CD8-positive, alpha-beta T cell (primary cell): ENCODE measurements at places on chromosomes 2 and 18. TPM values are rescaled to one million over a fixed set of nuclear protein-coding genes. Genes with fewer than 3 reads are reported as not detected.

CLEC4F gene
- total RNA-seq: not detected

SCN7A gene
- not detected for total RNA-seq

AFF3 gene
- total RNA-seq: 5.0 TPM

ALPI gene
- total RNA-seq: not detected

GRCh38 chr2:26617588-26618083, 23.5 kb downstream of the CIB4 start:
- no peak for DNase-seq

- no peak for DNase-seq
Measured at GRCh38 chr2:217673627-217674026, 329.2 kb downstream of the TNS1 start.

DNA sequence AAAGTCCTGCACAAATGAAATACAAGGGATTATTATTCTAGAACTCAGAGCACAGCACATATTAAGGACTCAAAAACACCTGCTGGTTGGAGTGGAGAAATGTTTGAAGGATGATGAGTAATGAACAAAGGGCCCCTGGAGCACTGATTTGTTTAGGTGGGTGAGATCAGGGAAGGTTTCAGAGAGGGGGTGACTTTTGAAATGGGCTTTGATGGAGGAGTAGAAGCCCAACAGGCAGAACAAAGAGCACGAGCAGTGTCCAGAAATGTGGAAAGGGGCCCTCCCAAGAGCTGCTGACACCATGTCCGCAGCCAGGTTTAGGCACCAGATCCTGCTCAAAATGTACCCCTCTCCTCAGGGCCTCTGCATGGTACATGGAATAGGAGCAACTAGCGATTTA, 23.8 kb downstream of the KCNK3 start:
- no peak for DNase-seq

- no peak for DNase-seq
Measured at GRCh38 chr18:65974758-65975157, 223.9 kb downstream of the CDH7 start.

DNA sequence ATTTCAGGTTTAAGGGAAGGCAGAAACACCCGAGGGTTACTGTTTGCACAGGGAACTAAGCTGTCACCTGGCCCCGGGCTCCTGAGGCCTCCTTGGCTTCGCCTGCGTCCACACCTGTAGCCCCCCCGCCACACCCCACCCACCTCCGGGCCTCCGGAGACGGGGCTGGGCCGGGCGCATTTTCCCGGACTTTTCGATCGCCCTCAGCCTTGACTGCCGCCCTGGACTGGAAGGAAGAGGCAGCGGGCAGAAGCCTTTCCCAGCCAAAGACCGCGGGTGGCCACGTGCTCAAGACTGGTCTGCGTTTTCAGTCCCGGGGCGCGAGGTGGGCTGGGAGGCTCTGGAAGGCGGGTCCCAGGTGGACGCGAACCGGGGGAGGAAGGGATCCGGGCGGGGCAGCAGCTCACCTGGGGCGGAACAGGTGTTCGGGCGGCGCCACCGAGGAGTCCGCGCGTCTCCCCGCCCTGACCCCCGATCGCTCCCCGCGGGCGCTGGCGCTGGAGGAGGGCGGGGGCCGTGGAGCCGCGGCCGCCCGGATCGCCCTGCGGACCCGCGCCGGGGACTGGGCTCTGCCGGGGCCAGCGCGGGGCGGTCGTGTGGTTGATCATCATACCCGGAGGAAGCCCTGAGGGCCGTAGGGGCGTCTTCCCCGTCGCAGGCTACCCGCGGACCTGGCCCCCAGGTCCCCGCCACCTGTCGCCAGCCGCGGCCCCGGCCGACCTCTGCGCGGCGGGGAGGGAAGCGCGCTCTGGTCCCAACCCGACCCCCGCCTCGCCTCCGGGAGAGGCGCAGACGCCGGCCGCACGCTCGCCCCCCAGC, 3.2 kb downstream of the ID2 start:
- DNase-seq: peak; percentile 72

DNA sequence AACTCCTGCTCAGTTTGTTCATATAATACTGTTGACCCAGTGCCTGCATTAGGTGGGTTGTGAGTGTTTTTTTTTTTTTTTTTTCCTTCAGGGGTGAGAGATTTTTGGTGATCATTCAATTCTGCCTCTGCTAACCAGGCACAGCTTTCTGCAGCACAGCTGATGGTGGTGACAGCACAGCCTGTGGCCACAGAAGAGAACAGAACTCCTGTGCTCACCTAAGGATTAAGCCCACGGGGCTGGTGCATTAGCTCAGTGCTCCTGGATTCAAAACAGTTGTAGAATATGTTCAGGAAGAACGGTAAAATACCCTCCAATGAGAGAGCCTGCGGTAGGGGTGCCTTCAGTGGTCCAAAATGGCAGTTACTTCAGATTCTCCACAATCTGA, 42.0 kb downstream of the PKP4 start:
- DNase-seq: no peak

DNA sequence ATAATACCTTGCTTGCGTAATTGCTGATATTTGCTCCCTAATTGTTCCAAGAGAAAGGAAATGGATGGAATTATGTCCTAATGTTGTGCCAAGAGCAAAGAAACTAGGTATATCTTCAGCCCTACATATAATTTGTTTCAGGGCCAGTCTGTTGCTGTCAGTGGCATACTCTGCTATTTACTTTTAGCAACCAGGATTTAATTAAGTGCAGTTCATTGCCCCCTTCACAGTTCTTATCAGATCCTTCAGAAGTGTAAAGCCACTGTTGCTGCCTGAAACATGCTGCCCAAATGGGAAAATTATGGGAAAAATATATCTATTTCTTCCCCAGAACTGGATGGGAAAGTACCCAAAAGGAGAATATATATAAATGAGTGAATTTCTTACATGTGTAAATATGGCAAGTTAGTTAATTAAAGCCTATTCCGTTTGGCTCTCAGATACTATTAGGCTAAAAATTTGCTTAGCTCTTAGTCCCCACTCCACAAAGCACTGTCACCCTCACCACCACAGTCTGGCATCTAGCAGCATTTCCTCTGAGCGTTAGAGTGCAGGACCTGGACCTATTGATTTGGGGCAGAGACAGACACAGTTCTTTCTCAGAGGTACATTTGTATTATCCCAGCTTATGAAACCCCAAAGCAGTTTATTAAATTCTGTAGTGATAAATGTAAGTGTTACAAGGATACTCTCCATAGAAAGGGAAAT, 72.8 kb upstream of the DTNA start:
- DNase-seq: no peak

DNA sequence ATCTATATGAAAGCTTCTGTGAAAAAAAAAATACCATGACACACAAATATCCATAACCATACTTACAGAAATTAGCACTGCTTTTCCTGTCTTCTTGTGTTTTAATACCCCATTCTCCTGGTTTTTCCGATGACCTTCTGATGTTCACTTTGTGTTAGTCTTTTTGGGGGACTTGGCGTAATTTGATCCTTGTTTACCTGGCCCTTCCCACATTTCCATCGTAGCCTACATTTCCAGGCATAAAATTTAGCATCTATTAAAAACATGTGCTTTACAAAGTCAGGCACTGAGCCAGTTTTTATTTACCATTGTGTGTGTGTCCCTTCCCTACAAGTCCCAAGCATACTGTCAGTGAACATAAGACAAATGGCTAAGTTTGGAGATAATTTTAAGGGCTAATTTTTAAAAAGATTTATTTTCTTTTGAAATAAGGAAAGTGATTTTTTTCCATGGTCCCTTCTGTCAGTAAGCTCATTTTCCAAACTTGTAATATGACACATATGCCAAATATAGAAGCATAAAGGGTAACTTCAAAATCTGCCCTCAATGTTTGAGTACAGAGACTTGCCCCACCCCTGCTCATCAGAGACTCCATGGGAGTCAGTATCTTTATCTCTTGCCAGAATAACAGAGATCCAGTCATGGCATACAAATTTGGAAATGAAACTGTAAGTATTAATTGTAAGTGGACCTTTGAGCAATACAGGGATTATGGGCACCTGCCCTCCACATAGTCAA, 27.3 kb downstream of the SESTD1 start:
- no peak for DNase-seq

GRCh38 chr18:6751222-6751621, 21.7 kb downstream of the ARHGAP28 start:
- no peak for DNase-seq

DNA sequence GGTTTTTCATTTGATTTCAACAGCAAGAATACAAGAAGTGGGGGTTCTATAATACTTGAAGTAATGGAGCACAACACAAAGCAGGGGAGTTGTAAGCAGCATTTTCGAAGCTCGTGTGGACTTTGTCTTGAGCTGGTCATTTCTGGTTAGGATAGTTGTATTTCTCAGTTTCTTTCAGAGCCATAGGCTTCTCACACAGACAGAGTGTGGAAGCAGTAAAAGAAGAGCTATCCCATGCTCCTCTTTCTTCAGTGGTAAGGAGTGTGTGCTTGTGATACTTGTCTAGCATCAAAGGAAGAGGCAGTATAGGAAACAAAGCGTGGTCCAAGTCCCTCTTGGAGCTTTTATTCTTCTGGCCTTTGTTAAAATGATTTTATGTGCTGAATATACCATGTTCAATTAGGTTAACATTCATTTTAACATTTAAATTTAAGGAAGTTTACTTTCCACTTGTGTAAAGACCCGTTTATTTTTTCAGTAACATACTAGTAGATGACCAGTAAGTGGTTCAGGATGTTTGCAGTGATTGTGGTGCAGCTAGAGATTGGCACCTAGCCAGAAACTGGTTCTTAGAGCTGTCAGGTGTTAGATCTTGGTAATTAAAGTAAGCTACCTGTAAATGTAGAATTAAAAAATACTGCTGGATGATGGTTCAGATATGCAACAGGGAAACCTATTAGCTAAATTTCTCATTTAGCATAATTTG, 14.6 kb downstream of the CCNYL1 start:
- peak; percentile 31 for DNase-seq

DNA sequence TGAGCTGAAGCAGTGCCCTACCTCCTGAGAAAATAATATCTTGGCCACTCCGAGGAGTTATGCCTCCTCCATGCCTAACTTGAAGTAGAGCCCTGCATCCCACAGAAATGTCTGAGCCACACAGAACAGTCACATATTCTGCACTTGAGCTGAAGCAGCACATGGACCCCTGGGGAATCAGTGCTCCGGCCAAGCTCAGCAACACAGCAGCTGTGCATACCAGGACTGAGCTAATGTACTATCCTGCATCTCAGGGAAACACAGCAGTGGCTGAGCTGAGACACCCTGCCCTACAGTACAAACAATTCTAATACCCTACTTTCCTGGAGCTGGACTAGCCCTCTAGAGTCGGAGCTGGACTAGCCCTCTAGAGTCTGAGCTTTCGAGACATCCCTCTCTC, 166.9 kb downstream of the ZNF516 start:
- DNase-seq: no peak

DNA sequence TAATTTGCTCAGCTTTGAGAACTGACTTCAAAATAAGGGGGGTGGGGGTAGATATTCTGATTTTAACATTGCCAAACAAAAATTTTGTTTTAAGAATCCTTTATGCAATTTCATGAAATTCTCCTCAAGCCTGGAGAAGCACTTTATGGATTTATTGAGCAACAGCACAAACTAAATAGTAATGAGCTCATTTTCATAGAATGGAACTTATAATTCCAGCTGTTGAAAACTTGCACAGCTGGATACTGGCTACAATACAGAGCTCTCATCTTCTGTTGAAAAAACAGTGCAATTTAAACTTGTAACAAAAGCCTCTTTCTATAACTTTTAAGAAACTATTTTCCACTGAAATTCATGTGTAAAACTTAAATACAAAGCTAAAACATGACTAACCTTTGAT, 137.6 kb upstream of the FN1 start:
- no peak for DNase-seq

- DNase-seq: no peak
Measured at GRCh38 chr2:234594715-234595114, 97.8 kb upstream of the ARL4C start.

DNA sequence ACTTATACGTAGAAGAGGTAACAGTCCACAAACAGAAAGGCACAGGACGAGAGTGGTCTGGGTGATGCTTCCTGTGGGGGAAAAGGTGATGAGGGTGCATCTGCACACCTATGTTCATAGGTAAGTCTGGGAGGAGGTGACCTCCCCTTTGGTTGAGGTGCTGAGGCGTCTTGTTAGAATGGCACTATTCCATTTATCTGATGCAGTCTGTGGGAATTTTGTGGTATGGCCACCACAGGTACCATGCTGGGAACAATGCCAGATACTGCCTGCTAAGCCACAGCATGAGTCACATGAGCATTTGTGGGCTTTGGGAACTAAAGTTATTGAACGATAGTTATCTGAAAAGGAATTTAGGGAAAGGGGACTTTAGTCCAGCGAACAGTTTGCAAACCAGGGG, 27.9 kb downstream of the IL37 start:
- DNase-seq: no peak

GRCh38 chr2:231664727-231665126, 43.6 kb upstream of the PTMA start:
- DNase-seq: no peak
